ENCODE measurements at places on chromosomes 7 and 10.

DNA sequence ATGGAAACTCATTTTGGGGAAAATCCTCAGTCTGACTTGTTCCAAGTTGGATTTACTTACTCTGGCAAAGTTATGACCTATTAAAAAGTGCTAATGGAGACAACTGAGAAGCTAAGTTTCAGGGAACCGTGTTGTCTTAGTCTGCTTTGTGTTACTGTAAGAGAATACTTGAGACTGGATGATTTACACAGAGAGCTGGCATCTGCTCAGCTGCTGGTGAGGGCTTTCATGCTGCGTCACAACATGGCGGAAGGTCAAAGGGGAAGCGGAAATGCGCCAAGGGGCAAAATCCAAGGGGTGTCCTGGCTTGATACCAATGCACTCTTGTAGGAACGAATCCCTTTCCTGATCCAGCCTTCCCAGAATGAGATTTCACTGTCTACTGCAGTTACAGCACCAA, 46.4 kb downstream of the MTURN start:
- DNase-seq = no peak

DNA sequence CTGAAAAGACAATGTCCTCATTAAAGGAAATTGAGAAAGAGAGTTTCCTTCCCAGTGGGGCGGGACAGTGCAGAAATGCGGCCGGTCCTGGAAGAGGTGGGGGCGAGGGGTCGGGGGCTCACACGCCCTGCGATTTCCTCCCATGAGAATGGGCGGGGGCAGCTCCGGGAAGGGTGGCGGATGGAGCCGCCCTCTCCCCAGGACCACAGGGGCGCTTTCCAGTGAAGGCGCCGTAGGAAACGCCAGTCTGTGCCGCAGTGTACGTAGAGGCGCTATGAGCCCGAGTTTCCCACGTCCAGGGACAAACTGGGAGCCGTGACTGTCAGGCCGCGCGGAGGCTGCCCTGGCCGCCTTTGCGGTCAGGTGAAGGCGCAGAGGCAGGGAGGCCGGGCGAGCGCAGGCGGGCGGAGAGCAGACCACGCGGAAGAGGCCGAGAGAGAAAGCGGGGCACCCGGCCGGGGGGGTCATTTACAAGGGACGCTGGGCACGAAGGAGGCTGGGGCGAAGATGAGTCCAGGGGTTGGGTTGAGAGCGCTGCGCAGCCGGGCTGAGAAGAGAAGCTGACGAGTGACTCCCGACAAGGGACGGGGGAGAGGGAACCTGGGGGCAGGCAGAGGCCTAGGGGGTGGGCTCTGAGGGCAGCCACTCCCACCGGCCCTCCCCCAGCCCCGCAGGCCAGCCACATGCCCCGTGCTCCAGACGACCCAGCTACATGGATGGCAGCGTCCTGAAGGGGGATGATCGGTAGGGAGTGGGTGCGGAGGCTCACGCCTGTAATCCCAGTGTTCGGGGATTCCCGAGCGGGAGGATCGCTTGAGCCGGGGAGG, 45.0 kb downstream of the ALOX5 start:
- DNase-seq = peak; percentile 66

- no peak for DNase-seq
Observed at GRCh38 chr7:132399367-132399766, 176.9 kb downstream of the PLXNA4 start.

- DNase-seq = no peak
Observed at GRCh38 chr7:2163600-2164555, 68.9 kb downstream of the MAD1L1 start.

DNA sequence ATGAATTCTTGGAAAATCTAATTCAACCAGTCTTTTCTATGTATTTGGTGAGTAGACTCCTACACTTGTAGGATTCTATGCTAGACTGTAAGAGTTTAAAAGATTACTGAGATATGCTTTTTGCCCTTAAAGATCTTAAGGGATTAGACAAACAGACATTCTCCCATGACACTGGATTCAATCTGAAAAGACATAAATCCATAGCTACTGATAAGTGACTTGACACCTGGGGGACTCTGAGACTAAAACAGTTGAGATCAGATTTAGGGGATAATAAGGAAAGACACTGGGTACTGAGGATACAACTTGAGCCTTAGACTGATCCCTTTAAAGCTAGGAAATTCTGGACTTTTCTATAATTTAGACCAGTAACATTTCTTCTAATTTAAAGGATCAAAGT, 1233.4 kb downstream of the XPNPEP1 start:
- no peak for DNase-seq

- no peak for DNase-seq
Observed at GRCh38 chr7:2945171-2945570, 98.5 kb downstream of the CARD11 start.

- DNase-seq = no peak
Observed at GRCh38 chr7:135389971-135390370, 119.9 kb downstream of the CNOT4 start.

- no peak for DNase-seq
Observed at GRCh38 chr10:3324612-3325038, 152.0 kb upstream of the PITRM1 start.

- no peak for DNase-seq
Observed at GRCh38 chr7:37947941-37948210, 27.4 kb downstream of the EPDR1 start.

DNA sequence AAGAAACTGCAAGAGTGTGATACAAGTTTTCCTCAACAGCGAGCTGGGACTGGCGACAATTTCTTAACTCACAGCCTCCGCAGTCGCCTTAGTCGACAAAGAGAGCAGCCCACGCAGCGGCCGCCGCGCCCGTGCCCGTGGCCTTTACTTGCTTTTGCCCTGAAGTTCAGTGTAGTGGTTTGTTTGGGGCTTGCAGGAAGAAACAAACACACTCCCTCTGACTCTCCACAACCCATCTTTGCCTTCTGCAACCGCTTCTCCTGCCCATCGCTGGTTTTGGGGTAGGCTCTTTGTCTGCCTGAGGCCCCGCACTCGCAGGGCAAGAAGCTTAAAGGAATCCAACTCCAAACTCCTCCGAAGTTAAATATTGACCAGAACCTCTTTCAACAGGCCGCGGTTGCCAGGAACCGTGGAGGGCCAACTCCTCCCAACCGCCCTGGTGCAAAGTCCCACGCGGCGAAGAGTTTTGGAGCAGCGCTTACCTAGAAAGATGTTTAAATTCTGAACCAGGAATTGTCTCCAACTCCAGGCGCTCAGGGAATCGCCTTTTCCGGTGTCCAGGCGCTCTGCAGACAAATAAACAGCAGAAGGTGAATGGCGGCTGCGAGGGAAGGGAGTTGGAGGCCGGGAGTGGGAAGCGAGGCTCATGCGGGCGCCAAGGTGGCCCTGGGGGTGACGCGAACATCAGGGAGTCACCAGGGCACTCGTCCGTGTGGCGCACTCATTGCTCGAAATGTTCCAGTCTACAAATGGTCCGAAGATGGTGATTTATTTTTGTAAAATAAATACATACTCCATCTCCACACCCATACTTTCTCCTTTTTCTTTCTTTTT, 8.3 kb downstream of the HOXA4 start:
- no peak for DNase-seq

DNA sequence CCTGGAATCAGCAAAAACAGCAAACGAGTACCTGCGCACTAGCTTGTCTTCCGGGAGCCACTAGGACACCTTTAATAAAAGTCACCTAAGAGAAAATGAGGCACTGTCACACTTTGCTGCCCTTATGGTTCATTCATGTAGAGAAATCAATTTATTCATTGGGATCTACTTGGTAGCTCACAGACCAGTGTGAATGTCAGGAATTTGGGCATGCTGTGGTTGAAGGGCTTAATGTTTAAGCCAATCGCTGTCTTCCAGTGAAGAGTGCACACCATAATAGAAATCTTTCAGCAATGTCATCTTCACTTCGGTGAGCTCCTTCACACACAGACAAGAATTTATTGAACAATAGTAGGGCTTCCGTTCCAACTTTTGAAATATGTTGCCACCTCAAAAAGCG, 65.1 kb downstream of the MARCHF5 start:
- no peak for DNase-seq

DNA sequence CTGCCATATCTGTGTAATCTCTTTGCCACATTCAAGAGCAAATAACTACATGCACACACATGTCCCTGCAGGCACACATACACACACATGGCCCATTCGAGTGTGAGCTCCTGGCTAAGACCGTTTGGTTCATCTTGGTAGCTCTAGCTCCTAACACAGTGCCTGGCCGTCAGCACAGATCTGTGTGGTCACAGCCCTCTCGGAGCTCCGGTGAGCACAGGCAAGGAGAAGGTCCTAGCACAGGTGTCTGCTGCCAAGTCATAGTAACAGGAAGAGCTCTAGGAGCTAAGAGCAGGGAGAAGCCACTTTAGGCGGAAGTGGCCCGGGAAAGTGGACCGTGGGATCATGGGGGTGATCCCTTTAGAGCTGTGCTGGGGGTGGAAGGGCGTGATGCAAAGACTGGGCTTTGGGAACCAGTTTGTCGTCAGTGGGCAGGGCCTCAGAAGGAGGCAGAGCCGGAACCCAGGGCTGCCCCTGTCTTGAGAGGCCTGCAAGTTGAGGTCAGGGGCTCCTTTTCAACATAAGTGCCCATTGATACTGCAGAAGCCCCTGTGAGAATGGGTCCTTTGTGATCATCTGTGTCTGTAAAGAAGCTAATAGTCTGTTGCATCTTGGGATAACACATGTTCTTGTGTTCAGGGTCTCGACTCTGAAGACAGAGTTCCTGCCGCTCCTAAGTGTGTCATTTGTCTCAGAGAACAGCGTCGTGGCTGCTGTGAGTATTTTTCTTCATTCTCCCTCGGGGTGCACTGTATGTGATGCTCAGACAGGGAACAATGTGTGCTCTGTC, 16.6 kb upstream of the ARPC1B start:
- DNase-seq = no peak

DNA sequence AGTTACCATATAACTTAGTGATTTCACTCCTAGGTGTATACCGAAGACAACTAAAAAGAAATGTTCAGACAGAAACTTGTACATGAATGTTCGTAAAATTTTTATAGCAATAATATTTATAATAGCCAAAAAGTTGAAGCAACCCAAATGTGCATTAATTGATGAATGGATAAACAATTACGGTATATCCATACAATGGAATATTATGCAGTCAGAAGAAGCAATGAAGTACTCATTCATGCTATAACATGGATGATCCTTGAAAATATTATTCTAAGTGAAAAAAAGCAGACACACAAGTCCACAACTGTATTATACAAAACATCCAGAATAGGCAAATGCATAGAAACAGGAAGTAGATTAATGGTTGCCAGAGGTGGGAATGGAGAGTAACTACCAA, 183.9 kb downstream of the RNLS start:
- DNase-seq = no peak

DNA sequence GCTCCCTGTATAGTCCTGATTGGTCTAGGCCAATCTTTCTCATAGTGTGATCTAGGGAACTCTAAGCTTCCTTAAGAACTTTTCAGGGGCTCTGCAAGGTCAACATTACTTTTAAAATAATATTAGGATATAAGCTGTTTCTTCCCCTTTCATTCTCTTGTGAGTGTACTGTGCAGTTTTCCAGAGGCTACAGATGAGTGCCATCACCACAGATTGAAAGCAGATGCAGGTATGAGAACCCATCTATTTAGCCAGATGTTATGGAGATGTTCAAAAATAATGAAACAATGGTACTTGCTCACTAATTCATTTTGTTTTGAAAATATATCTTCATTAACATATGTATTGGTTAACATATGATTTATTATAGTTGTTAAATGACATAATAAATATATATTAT, 169.2 kb upstream of the SEMA3A start:
- no peak for DNase-seq

DNA sequence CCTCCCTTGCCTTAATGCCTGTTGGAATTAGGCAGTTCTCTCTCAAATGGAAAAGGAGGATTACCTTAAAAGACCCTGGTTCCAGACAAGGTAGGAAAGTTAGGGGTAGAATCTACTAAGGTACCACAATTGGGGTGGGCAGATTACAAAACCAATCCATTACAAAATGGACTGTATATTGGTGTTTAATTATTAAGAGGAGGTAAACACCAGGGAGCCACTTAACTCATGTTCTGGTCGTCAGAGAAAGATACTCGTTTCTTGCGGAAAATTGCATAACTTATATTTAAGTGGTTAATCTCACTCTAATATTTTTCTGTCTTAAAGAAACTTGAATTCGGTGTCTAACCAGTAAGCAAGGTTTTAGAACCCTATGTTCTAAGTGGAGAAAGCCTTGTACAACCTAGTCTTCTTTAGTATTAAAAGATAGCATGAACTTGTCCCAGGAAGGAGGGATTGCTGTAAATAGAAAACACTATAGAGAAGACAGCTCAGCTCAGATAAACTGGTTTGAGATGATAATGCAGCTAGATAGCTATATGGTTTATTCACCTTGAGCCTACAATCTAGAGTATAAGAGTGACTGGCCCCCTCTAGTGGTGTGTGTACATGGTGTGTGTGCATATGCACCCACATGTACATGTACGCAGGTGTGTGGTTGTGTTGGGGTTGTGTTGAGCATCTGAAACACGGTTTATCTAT, 58.0 kb upstream of the STRIP2 start:
- no peak for DNase-seq

- no peak for DNase-seq
Observed at GRCh38 chr10:3241274-3241921, 68.8 kb upstream of the PITRM1 start.

- DNase-seq = no peak
Observed at GRCh38 chr10:48649349-48649944, 35.2 kb upstream of the WDFY4 start.

- DNase-seq = no peak
Observed at GRCh38 chr7:74025146-74025545, 2.8 kb upstream of the ELN start.

- DNase-seq = no peak
Observed at GRCh38 chr7:134690614-134691504, 44.2 kb downstream of the BPGM start.

- DNase-seq = no peak
Observed at GRCh38 chr10:98949306-98949705, 286.3 kb downstream of the HPSE2 start.

DNA sequence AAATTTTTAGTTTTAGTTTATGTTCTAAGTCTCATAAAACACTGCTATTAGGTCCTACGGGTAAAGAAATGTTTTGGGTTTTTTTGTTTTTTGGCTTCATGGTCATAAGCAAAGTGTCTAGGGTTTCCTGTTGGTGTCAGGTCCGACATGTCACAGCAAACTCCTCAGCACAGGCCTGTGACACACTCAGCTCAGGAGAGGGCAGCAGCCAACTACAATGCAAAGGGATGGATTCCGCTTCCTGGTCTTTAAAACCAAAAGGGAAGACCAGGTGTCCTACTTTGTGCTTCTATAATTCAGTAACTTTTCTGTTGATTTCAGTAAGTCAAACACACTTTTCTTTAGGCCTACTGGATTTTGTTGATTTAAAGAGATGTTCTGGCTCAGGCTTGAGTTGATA, 83.8 kb upstream of the MACROH2A2 start:
- DNase-seq = no peak
